NCI-H526 treated with DMSO at 0.1 percent for 48 hours (cell line): ENCODE measurements at places on chromosomes 5 and 9.

GRCh38 chr5:180136630-180137381 is 65.2 kb upstream of the RNF130 start:
- no peak for DNase-seq

- no peak for DNase-seq
These were observed 631.6 kb upstream of the CDH18 start for GRCh38 chr5:20619591-20619990.

DNA sequence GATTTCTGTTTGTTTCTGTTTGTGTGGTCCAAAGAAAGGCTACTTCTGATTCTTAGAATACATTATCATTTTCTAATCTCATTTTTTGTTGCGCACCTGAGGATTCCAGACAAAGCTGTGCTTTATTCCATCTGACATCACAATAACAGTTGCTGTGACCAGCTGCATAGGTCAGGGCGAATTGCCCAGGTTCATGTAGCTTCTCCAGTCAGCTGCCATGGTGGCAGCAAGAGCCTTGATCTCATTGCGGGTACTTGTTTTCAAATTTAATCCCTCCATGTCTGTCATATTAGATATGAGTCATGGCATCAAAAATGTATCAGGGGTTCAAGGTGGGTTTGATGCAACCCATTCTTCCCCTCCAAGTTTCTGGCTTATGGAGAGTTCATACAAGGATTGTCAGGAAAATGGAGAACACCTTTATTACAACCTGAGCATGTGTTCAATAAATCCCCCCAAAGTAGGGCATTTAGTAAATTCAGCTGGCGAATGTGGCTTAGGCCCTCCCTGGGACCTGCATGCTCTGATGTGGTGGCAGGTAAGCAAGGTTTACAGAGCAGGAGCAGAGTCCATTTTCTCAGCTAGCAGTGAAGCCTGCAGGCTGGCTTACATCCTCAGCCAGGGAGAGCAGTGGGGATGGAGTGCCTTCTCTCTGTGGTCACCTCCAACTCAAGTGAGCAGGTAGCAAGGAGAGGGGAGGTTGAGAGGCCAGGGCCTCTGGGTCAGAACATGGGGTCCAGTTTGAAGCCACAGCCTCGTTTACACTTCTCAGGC is 13.9 kb downstream of the CAVIN4 start:
- DNase-seq = no peak

DNA sequence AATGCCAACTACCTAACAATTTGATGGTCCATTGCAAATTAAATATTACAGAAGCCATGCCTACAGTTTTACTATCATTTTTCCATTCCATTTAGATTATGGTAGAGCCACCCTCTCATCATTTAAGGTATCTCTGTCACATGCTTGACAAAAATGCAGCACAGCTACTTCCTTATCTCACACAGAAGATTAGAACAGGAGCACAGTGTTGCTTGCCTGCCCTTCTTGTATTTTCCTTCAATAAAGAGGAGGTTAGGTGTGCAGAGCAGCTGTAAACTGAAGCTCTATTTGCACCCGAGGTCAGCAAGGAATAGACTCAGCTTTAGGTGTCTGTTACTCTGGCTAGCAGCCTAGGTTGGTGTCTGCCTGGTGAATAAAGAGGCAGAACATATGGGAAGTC is 51.5 kb upstream of the ATP10B start:
- no peak for DNase-seq

DNA sequence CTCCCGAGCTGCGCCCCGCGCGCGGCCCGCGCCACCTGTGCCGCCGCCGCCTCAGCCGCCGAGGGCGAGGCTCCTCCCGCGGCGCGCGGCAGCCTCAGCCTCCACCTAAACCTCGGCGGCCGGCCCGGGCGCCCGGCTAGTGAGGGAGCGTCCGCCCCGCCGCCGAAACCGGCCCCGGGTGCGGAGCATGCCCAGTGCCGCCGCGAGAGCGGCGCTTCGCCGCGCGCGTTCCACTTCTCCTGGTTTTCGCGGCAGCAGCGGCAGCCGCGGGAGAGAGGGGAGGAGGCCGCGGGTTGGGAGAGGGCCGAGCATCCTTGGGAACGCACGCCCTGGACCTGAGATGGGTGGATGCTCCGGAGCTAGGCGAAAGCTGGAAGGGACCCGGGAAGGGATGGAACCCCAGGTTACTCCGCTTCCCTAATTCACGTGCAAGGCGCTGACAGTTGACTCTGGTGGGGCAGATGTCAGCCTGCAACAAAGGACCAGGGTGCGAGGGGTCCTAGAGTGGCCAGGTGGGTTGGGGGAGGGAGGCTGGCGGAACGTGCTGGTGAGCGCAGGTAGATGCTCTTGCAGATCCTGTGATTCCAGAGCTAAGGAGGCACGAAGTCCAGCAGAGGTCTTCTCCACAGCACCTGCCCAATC is at the start of gene CTNND2:
CTNND2 (minus strand) TSS at position 182 of the 642 bp plus-strand sequence. CDS start 593 bp downstream, outside the sequence.
- DNase-seq = peak; percentile 90

- no peak for DNase-seq
These were observed 594.3 kb upstream of the KLF4 start for GRCh38 chr9:108083796-108084352.

DNA sequence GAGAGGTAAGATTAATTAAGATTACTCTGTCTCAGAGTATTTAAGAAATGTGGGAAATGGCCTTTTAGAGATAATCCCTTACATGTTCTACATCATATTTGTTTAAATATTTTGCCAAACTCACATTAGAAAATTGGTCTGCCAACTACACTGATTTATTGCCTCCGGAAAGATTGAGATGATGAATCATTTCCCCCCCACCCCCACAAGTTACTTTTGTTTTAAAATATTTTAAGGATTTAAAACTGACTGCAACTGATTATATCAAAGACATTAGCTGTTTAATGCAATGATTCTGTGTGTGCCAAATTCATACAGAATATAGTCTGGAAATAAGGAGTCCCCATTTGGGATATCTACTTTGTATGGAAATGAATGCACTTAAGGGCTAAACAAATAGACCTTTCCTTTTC is 674.4 kb downstream of the PRR16 start:
- no peak for DNase-seq

DNA sequence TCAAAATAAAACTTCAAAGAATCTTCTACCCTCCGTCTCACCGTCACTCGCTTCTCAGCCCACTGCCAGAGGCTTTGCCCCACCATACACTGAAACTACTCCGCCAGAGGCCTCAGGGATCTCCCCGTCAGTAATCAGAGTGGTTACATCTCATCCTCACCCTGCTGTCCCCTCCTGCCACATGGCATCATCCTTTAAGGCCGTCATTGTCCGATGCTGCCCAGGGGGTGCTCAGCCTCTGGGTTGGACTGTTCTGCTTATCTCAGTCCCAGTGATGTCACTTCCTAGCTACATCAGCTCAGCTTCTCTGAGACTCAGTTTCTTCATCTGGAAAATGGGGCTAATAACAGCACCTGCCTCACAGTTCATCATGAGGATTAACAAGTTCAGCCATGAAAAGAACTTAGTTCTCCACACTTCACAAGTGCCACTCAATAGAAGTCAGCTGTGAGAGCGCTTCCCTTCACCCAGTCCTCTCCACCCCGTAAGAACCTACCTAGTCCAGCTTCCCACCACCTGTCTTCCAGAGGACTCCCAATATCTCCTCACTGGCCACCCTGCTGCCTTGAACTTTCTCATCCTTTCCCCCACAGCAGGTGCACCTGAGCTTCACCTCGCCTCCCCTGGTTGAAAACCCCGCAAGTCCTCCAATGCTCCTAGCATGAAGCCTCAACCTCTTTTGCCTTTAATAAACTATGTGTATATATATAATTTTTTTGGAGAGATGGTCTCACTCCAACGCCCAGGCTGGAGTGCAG is 2.8 kb upstream of the IL3 start:
- no peak for DNase-seq

- no peak for DNase-seq
These were observed 196.3 kb downstream of the CSNK1G3 start for GRCh38 chr5:123708074-123708806.

DNA sequence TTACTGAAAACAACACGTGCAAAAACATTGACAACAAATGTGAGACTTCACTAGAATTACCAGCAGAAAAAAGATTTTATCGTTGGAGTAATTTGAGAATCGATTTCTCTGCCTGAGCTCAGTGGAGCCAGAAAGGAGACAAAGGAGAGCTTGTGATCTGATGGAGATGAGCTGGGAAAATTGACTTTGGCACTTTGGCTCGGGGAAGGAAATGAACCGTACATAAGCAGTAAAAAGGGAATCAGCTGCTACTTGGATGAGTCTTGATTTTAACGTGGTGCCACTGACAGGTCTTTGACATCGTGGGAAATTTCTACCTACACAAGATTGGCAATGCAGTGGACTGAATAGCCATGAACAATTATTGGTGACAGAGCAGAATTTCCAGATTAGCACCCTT is 244.7 kb upstream of the RPS23 start:
- DNase-seq = peak; percentile 20

- peak; percentile 46 for DNase-seq
These were observed 2.5 kb upstream of the FGF1 start for GRCh38 chr5:142688281-142688989.

GRCh38 chr9:94270009-94270408 is 10.9 kb downstream of the ZNF169 start:
- no peak for DNase-seq

GRCh38 chr5:135433681-135434426 is 13.3 kb downstream of the DCANP1 start:
- DNase-seq = no peak

DNA sequence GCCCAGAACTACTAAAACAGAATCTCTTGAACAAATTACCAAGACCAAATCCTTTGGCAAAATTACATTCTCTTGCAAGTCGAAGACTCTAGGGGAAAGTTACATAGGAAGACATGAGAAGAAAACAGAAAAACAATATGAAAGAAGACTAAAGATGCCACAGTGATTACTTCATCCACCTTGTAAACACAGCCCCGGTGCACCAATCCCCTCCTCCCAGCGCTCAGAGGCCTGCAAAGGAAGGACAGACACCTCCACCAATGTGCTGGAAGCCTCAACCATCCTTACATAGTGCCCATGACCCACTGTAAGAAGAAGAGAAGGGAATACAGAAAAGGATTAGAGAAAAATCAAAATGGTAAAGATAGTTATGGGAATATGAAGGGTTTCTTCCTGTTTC is 218.5 kb downstream of the SPOCK1 start:
- DNase-seq = no peak

- no peak for DNase-seq
These were observed 7.4 kb upstream of the SNCAIP start for GRCh38 chr5:122304471-122305215.

DNA sequence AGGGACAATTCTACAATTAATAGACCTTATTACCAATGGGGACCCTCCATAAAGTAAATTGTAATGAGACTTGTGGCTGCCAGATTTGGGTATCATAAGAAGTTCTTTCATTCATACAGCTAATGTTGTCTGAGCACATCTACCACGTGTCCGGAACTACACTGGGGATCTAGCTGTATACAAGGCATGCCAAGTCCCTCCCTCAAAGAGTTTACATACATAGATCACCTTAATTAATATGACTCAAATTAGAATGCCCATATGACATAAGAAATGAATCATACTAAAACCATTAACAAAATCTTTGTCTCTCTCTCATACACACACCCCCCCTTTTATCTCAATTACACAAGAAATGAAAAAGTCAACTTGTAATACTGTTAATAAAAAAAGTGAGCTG is 18.0 kb upstream of the NR4A3 start:
- no peak for DNase-seq

DNA sequence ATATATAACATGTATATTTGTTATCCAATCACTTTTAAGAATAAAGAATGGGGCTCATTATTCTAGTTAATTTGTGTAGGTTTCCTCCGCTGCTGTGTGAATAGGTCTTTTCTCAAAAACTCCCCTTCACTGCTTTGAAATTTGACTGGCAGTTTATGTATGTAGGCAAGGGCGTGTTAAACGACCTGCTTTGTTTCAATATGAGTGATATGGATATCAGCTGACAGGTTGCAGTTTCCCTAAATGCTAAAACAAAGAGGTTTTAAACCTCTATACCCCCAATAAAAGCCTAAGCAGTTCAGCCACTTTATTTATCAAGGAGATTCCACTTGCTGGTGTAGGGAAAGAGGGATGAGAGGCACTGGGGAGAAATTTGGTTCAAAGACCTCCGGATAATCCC is 159.6 kb downstream of the TMEM167A start:
- DNase-seq = no peak

DNA sequence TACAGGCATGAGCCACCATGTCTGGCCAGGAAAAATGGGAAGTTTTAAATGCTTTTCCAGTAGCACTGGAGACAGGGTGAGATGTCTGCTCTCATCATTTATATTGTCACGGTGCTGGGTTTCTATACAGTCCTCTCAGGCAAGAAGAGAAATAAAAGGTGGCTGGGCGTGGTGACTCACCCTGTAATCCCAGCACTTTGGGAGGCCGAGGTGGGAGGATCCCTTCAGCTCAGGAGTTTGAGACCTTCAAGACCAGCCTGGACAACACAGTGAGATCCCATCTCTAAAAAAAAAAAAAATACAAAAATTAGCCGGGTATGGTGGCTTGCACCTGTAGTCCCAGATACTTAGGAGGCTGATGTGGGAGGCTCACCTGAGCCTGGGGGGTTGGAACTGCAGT is 4.8 kb upstream of the GRIN1 start:
- no peak for DNase-seq

- no peak for DNase-seq
These were observed 43.9 kb downstream of the CYFIP2 start for GRCh38 chr5:157309796-157310195.

- DNase-seq = no peak
These were observed 709 bp upstream of the SYNPO start for GRCh38 chr5:150639751-150640150.

- DNase-seq = no peak
These were observed 20.2 kb downstream of the ARSB start for GRCh38 chr5:78964889-78965288.

DNA sequence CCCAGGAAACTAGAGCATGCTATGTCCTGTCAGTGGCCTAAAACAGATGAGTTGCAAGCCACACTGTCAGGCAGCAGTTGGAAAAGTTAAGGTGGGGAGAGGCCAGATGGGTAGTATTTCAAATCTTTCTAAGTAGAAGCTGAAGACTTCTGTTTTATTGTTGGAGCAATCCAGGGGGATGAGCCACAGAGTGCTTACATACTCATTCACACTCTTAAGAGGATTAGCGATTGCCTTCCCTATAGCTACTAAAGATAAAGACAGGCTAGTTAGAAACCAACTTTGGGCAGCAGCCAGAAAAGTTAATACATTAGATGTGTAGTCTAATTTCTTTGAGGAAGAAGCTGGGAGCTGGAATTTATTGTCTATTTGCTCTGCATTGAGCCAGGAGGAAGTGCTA is 61.7 kb upstream of the ELAVL2 start:
- DNase-seq = no peak

GRCh38 chr9:134984372-134985265 is 66.9 kb upstream of the FCN1 start:
- no peak for DNase-seq

DNA sequence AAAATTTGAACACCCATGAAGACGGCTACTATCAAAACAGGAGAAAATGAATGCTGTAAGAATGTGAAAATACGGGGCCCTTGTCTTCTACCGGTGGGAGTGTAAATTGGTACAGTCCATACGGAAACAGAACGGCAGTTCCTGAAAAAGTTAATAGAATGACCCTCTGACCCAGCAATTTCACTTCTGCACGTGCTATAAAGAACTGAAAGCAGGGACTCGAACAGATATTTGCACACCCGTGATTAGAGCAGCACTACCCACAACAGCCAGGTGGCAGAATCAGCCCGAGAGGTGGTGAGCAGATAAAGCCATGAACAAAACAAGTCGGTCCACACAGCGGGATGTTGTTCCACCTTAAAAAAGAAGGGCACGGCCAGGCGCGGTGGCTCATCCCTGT is 22.6 kb upstream of the SLC12A7 start:
- no peak for DNase-seq

- no peak for DNase-seq
These were observed 190.0 kb downstream of the CDH12 start for GRCh38 chr5:22663134-22663533.
